ENCODE measurements at places on chromosomes 3 and 15. TPM values are rescaled to one million over a fixed set of nuclear protein-coding genes. Genes with fewer than 3 reads are reported as not detected.
A peak's percentile ranks its signal among the peaks of the same experiment; 100 is the strongest.

GALNT15 gene
- total RNA-seq = 5.5 TPM

DNA sequence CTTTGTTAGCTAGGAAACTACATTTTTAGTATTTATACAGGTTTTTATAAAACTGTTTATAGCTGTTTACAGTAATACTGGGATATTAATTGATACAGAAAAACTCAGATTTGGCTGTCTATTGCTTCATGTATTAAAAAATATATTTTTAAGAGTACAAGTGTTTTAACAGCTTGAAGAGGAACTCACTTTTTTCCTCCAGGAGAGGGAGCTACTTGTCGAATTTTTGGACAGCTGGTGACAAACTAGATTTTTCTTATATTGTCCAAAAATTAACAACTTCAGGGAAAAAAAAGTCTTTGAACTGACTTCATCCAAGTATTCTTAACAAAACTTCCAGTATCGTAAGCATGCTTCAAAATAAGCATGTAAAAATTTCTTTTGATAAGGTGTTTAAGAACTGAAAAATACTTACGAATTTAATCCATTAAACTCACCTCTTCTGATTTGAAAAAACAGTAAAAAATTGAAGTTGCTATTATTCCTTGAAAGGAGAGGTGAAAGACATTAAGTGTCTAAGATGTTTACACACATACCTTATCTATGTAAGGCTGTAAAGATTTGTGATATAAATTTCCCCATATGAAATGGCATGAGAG, 4.0 kb downstream of the DIPK2A start:
- peak; percentile 67 for DNase-seq

- no peak for DNase-seq
Measured at GRCh38 chr3:174287705-174288104, 571.4 kb upstream of the NAALADL2 start.

EFCC1 gene
- not detected for total RNA-seq

GRCh38 chr3:71208211-71209095, 375.1 kb downstream of the FOXP1 start:
- no peak for DNase-seq

- DNase-seq = no peak
Measured at GRCh38 chr3:183151086-183151485, 11.4 kb downstream of the LAMP3 start.

- no peak for DNase-seq
Measured at GRCh38 chr3:8762607-8763377, 6.6 kb downstream of the OXTR start.

FBXO40 gene
- total RNA-seq = not detected

GRCh38 chr3:60989626-60990441, 261.4 kb downstream of the FHIT start:
- DNase-seq = no peak

GRCh38 chr3:25985621-25986020, 195.7 kb downstream of the OXSM start:
- DNase-seq = no peak

DNA sequence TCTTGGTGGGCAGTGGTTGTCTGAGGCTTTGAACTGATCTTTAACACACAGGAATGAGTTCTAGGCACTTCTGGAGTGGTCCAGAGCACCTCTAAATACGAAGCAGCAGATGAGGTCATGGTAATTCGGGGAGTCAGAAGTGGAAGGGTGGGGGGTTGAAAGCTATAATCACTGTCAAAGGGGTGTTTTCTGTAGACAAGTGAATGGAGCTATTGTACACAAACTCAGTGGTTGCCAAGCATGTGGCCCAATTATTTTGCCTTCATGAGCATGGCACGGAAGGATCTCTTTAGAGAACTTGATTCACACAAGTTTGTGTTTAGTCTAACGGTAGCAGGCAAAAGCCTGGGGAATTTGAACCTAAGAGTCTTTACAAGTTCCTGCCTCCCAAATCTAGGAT, 6.3 kb downstream of the FRMD5 start:
- DNase-seq = no peak

GRCh38 chr3:181484026-181484425, 227.7 kb upstream of the SOX2 start:
- no peak for DNase-seq

RCCD1 gene
- 14.3 TPM for total RNA-seq

SPATA12 gene
- not detected for total RNA-seq

DNA sequence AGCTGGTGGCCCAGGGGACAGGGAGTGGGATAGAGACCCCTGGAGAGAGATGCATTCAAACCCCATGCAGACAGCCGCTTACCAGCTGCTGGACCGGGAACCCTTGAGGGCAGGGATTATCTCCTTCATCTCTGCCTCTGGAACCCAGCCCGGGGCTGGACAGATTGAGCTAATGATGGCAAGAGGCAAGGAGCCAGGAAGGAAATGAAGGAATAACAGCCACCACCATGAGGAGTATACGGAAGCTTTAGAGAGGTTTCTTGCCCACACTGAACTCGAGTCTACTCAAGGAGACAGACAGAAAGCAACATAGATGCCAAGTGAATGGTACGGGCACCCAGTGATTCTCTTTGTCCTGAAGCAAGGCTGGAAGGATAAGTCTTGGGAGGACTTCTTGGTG, 23.2 kb downstream of the HAPLN3 start:
- no peak for DNase-seq

GRCh38 chr3:142846779-142847577, 41.9 kb downstream of the PCOLCE2 start:
- DNase-seq = no peak

DNA sequence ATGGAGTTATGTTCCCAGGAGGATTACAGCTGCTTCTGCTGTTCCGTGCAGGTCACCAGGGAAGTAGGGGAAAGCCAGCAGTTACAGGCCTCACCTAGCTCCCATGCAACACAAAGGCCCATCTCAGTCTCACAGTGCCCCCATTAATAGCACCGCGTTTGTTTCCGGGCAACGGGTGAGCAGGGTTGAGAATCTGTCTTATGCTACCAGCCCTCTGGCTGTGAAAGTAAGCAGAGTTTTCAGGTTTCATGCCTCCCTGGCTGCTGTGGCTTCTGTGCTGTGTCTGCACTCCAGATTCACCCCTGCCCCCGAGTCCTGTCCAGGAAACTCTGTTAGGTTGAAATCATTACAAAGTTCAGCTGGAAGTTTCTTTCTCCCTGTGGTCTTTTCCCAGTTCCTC, 254.4 kb upstream of the GPR149 start:
- DNase-seq = no peak

DNA sequence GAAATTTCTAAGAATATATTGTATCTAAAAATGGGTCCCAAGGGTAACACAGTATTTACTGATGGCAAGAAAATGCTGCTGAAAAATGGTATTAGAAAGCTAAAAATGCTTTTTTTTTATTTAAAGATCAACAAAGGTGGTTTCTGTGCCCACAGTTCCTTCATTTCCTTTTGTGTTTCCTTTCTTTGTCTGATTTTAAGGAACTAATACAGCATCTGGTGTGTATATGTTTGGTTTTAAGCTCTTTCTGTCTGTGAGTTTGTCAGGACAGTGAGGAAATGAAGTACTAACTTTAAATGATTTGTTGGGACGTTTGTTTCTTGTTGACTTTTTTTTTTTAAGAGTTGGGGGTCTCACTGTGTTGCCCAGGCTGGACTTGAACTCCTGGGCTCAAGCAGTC, 38.2 kb downstream of the RASA2 start:
- no peak for DNase-seq

- DNase-seq = no peak
Measured at GRCh38 chr3:134347551-134347950, 26.7 kb downstream of the AMOTL2 start.

DNA sequence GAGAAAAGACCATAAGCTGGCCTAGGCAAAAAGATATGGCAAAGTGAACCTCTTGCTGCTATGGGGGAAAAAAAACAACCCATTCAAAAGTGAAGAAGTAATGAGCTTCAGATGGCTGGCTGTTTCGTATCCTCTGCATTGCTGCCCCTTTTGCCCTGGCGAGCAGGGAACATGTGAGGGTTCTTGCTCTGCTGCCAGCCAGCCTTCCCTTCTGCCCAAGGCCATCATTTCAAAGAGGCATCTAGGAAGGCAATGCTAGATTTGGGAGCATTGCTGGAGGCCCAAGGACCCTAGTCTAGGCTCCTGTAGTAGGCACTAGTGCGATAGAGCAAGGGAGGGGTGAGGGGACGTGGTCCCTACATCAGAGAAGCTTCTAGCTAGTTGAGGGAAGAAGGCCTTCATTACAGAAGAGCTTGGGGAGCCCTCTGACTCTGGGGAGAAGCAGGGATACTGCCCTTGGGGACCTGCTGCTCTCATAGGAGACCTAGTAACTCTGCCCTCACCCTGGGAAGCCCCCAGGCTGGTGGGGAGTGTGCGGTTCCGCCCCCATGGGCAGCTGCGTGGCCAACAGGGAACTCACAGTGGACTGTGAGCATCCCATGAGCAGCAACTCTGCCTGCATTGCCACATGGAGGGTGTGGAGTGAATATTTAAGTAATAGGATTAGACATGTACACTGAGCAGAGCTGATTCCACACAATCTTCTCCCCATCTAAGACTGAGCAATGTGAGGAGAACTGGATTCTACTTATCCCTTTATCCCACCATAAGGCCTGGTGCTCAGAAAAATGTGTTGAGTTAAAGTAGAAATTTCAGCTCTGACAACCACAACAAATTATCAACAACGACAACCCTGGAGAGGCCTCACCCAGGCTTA, 21.3 kb downstream of the ITGA11 start:
- no peak for DNase-seq

CRABP1 gene
- total RNA-seq = not detected

FAM227B gene
- total RNA-seq = 5.3 TPM

DNA sequence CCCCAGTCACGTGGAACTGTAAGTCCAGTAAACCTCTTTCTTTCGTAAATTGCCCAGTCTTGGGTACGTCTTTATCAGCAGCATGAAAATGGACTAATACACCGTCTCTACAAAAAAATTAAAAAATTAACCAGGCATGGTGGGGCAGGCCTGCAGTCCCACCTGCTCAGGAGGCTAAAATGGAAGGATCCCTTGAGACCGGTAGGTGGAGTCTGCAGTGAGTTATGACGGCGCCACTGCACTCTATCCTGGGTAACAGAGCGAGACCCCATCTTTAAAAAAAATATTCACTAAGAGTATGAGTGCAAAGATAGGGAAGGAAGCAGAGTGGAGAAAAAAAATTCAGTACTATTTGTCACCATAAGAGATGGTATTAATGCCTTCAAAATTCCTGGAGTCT, 25.6 kb downstream of the SEC11A start:
- no peak for DNase-seq

DNA sequence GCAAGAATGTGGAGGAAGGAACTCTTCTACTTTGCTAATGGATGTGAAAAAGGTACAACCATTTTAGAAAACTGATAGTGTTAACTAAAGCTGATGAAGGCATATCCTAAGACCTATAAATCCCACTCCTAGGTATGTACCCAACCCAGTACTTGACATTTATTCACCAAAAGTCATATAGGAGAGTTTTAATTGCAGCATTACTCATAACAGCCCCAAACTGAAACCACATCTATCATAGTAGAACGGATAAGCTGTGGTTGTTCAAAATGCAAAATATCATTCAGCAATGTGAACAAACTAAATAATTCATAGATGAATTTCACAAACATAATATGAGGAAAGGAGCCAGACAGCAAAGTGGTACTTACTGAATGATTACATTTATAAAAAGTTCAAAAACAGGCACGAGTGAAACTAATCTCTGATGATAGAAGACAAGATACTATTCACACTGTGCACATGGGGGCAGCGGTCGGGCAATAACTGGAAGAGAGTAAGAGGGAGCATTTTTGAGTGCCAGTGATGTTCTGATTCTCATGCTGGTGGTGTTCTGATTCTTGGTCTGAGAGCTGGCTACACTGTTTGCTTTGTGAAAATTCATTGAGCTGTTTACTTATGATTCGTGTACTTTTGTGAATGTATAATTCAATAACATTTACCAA, 34.3 kb downstream of the GOLIM4 start:
- DNase-seq = no peak

DNA sequence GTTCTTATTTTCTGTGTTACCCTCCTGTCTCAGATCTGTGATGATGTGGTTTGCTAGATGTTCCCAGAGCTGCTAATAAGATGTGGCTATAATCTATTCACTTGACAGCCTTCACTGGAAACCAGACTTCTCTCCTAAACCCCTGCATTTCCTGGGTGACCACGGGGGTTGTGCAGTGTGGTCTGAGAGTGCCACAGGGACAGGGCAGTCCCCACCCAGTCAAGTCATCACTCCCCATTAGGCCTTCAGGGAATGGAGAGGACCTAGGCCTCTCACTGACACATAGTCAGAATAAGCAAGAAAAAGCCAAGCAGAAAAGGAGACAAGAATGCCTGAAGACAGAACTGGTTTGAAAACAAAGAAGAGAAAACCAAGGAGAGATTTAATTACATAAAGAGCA, 58.3 kb downstream of the GJD2 start:
- no peak for DNase-seq

DNA sequence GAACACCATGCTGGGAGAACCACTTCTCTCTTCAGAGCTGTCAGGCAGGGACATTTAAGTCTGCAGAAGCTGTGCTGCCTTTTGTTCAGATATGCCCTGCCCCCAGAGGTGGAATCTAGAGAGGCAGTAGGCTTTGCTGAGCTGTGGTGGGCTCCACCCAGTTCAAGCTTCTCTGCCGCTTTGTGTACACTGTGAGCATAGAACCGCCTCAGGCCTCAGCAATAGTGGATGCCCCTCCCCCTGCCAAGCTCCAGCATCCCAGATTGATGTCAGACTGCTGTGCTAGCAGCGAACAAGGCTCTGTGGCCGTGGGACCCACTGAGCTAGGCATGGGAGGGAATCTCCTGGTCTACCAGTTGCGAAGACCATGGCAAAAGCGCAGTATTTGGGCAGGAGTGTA, 121.6 kb downstream of the NFKBIZ start:
- DNase-seq = no peak

CORO2B gene
- total RNA-seq = 10.4 TPM

- DNase-seq = no peak
Measured at GRCh38 chr3:71005702-71006321, 577.7 kb downstream of the FOXP1 start.
